ENCODE measurements at places on chromosomes 6 and 20.
A peak's percentile ranks its signal among the peaks of the same experiment; 100 is the strongest.

DNA sequence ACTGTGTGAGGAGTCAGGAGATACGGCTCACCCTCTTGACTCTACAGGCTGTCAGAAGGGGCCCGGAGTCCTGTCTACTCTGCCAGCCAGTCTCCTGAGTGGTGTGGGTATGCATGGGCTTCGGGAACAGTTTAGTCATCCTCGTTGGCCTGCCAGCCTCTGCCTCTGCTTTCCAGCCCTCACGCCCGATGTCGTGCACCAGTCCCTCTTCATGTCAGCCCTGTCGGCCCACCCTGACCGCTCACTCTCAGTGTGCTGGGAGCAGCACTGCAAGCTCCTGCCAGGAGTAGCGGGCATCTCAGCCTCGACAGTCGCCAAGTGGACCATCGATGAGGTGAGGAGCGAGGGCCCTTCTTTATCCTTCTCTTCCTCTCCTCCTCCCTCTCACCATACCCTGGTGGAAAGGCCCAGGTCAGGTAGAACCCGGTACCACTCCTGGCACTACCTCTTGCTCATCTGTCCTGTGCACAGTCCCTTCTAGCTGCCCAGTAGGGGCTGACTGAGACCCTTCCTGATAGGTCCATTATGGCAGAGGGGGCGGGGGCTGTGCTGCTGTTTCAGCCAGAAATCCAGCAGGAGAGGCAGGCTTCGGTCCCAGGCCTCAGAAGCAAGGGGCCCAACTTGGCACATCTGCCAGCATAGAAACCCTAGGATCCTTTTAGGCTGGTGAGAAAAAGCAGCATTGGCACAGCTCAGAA is 18.7 kb upstream of the SGK2 start:
- no peak for DNase-seq

GRCh38 chr6:126199466-126199865 is 140.4 kb upstream of the CENPW start:
- no peak for DNase-seq

DNA sequence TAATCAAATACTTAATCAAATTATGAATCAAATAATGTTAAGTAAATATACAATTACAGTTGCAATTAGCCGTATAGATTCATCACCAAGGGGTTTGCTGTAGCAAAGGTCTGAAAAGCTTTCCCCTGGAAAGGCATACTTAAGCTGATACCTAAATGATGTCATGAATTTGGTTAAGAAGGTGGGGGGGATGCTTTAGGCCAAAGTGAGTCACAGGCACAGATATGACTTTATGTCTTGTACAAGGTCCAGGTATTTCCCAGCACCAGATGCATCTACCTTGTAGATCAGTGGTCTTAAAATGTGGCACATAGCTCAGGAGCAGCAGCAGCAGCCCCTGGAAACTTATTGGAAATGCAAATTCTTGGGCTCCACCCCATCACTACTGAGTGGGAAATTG is 557.3 kb upstream of the CDH4 start:
- DNase-seq = no peak

DNA sequence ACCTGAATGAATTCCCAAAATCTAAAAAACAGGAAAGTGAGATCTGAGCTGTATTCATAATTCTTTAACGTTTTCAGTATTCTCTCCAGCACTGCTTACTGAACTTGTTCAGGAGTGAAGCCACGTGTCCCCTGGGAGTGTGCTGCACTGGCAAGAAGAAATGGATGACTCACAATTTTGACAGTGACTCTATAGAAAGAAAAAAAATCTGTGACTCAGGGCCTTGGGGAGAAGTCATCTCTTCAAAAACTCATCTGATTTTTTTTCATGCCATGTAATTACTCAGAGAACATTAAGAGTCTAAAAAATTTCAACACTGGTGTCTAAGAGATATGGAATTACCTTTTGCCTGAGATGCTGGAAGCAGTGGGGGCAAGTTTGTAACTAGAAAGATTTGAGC is 39.7 kb downstream of the ANKEF1 start:
- peak; percentile 87 for DNase-seq

GRCh38 chr20:5488823-5489222 is 172.1 kb upstream of the PROKR2 start:
- DNase-seq = no peak

DNA sequence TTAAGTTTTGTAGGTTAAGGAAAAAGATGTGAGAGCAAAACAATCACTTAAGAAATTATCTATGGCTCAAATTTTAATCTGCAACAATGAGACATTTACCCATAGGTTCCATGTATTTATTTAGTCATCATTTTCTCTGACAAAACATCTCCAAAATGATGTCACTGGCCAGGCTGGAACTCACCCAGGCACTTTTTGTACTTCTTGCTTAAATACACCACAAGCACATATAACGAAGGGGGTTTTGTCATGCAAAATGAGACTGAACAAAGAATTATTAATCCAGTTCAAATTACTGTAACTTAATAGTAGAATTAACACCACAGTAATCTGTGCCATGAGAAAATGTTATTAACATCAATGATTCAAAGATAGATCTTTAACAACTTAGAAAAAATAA is 200.5 kb downstream of the PTPRK start:
- DNase-seq = no peak

GRCh38 chr6:53325785-53326184 is 23.0 kb downstream of the ELOVL5 start:
- DNase-seq = no peak

GRCh38 chr6:147159536-147160374 is 44.5 kb upstream of the STXBP5 start:
- no peak for DNase-seq

DNA sequence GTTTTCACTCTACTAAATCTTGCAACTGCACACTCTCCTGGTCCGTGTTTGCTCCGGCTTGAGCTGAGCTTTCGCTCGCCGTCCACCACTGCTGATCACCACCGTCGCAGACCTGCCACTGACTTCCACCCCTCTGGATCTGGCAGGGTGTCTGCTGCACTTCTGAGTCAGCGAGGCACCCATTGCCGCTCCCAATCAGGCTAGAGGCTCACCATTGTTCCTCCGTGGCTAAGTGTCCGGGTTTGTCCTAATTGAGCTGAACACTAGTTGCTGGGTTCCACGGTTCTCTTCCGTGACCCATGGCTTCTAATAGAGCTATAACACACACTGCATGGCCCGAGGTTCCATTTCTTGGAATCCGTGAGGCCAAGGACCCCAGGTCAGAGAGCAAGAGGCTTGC is 98.6 kb upstream of the GPR6 start:
- DNase-seq = no peak

GRCh38 chr6:167444602-167445346 is 119.9 kb downstream of the TTLL2 start:
- DNase-seq = no peak

DNA sequence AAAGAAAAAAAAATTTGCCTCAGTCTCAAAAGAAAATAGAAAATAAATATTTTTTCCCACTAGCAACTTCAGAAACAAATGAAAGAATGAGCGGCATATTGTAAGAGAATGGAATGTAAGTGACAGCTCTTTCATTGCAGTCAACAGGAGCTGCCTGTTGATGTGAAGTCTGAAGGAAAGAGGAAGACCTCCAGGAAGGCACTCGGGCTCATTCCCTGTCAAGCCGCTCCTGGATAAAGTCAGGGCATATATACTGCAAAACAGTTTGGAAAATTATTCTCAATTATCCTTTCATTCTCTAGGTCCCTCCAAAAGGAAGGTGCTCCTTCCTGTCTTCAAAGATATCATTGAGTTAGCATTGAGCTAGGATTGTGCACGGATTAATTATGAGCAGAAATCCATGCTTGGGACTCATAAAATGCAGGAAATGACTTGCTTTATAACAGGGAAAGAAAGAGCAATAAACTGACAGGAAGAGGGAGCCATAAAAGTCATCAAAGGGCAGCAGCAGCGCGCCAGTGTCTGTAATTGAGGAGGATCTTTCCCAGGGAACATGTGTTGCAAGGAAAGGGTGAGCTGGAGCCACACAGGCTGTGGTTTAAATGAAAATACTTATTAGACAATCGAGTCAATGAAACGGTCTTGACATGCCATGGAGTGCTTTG is 218.2 kb downstream of the C6orf118 start:
- DNase-seq = peak; percentile 70

GRCh38 chr6:16168858-16169257 is 40.0 kb downstream of the MYLIP start:
- no peak for DNase-seq

DNA sequence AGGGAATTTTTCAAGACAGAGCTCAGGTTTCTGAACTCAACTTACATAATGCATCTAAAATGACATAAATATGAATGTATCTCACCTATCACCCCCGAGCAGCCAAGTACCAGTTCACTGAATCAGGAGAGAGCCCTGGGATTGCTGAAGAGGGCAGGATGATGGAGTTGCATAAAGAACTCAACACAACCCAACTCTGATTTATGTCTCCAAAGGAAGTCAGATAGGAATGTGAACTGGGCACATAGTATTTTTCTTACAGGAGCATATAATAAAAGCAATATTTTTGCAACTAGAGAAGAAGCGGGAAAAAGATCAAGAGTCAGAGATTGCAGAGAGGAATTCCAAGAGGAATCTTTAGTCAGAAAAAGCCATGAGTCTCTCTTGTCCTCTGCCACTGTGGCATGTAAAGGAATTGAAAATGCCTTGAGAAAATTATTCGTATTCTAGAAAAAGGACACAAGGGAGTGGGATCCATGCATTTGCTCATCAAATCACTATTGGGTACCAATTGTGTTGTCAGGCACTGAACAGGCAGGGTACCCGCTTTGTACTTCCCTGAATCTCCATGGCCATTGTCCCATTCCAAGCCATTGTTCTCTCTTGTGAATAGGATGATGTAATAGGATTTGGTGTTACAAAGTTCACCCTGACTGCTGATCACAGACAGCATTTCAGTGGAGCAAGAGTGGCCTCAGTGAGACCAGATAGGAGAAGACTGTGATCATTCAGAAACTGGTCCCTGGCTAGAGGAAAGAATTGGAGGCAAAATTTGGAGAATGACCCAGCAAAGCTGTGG is 16.3 kb downstream of the RIN2 start:
- no peak for DNase-seq

GRCh38 chr20:5156675-5157448 is 30.1 kb downstream of the CDS2 start:
- no peak for DNase-seq

DNA sequence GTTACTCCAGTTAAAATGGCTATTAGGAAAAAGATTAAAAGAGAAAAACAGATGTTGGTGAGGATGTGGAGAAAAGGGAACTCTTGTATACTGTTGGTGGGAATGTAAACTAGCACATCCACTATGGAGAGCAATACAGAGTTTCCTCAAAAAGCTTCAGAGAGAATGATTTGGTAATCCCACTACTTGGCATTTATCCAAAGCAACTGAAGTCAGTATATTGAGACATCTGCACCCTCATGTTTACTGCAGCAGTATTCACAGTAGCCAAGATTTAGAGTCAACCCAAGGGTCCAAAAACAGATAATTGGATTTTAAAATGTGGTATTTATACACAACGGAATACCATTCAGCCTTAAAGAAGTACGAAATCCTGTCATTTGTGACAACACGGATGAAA is 469.5 kb downstream of the QKI start:
- DNase-seq = no peak

DNA sequence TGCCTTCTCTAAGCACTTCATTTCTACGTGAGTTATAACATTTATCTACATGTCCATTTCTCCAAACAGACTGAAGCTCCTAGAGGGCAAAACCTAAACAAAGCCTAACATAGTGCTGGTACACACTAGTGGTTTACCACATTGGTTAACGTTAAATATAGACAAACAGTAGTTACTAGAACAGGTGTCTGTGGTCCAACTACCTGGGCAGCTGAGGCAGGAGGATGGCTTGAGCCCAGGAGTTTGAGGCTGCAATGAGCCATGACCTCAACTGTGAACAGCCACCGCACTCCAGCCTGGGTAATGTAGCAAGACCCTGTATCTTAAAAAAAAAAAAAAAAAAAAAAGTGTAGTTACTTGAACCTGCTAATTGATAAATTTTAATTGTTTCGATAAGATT is 26.5 kb downstream of the PTPRK start:
- no peak for DNase-seq

GRCh38 chr6:106820412-106820852 is 154.1 kb downstream of the CD24 start:
- no peak for DNase-seq

DNA sequence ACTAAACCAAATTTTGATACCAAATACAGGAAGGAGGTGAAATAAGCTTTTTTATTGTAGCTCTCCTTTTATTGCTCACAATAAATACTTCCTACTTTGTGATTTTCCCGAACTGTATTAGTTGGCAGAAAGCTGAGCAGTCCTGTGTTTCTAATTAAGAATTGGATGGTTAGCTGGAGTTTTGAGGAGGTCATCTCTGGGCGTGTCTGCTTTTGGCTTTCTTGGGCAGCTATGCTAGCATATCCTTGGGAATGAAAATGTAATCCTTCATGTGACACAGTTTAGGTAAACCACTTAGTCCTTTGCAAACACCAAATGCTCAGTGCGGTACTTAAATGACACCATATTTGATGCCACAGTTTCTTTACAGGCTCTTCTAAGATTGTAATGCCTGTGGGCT is 67.5 kb downstream of the MTHFD1L start:
- DNase-seq = peak; percentile 94

GRCh38 chr6:89494131-89494793 is 61.3 kb downstream of the ANKRD6 start:
- no peak for DNase-seq

GRCh38 chr20:62634330-62634967 is 7.9 kb upstream of the SLCO4A1 start:
- DNase-seq = no peak

- no peak for DNase-seq
Measured at GRCh38 chr6:141675957-141676356, 456.8 kb upstream of the GJE1 start.

DNA sequence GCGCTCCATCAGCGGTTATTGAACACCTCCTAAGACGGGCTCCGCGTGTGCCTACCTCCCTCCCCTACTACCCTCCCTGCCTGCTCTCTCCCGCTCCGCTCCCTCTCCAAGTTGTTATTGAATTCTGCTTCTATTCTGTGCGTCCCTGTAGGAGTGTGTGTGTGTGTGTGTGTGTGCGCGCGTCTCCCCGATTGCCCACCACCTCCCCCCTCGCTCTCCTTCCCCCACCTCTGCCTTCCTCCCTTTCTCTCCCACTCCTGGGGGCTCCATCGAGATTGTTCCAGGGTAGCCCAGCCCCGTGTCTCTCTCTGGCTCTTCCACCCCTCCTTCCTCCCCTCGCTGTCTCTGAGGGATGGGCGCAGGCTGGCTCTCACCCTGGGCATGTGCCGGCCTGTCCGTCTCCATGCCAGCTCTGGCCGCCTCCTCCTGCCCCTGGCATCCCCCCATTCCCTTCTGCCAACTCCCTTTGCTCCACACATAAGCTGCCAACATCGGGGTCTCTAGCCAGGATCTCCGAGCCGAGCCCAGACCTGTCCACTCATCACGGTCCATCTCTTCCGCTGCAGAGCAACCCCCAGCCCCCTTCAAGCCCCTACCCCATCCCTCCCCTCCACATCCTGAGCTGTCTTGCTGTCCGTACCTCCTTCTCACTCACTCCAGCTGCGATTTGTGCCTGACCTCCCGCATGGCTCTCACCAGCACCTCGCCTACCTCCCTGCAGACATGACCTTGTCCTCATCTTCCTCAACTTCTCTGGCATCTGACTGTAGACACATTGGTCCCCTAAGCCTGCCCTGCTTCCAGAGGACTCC is 68.5 kb downstream of the SRC start:
- no peak for DNase-seq

GRCh38 chr6:11598687-11599086 is 61.1 kb downstream of the TMEM170B start:
- no peak for DNase-seq

GRCh38 chr20:14817101-14817500 is 479.7 kb upstream of the FLRT3 start:
- no peak for DNase-seq

Data from GM04503 (cell line).